ENCODE measurements at places on chromosomes 7 and 10. TPM values are rescaled to one million over a fixed set of nuclear protein-coding genes. Genes with fewer than 3 reads are reported as not detected.

DNA sequence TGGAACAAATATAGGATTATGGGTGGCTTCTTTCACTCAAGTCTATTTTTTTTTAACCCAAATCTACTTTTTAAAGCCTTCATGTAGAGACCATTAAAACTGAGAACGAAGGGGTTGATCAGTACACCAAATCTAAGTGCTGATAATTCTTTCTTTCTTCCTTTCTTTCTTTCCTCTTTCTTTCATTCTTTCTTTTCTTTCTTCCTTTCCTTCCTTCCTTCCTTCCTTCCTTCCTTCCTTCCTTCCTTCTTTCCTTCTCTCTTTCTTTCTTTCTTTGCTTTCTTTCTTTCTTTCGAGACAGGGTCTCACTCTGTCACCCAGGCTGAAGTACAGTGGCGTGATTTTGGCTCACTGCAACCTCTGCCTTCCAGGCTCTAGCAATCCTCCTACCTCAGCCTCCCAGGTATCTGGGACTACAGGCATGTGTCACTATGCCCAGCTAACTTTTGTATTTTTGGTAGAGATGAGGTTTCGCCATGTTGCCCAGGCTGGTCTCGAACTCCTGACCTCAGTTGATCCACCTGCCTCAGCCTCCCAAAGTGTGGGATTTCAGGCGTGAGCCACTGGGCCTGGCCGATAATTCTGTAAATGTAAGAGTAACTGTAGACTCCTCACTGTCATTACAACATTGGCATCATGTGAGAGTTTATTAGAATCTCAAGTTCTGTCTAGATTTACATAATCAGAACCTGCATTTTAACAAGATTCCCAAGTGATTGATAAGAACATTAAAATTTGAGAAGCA lies 236.4 kb downstream of the TFEC start:
- H3K36me3 ChIP-seq: no peaks in the 10 kb centered on the region
- DNase-seq: no peak
- H3K27ac ChIP-seq: no peak overlapping the region
- H3K4me3 ChIP-seq: no peak overlapping the region

- no peak for DNase-seq
- no peaks in the 10 kb centered on the region for H3K27me3 ChIP-seq
- H3K4me3 ChIP-seq: no peak overlapping the region
- H3K36me3 ChIP-seq: no peaks in the 10 kb centered on the region
- H3K27ac ChIP-seq: no peak overlapping the region
- H3K4me1 ChIP-seq: no peaks in the 10 kb centered on the region
Observed at GRCh38 chr7:77940647-77941046, 142.1 kb downstream of the PHTF2 start.

GRCh38 chr7:126803060-126803665 lies 449.6 kb downstream of the GRM8 start:
- no peak for DNase-seq
- no peak overlapping the region for H3K4me3 ChIP-seq
- no peaks in the 10 kb centered on the region for H3K4me1 ChIP-seq
- H3K27me3 ChIP-seq: no peaks in the 10 kb centered on the region

DNA sequence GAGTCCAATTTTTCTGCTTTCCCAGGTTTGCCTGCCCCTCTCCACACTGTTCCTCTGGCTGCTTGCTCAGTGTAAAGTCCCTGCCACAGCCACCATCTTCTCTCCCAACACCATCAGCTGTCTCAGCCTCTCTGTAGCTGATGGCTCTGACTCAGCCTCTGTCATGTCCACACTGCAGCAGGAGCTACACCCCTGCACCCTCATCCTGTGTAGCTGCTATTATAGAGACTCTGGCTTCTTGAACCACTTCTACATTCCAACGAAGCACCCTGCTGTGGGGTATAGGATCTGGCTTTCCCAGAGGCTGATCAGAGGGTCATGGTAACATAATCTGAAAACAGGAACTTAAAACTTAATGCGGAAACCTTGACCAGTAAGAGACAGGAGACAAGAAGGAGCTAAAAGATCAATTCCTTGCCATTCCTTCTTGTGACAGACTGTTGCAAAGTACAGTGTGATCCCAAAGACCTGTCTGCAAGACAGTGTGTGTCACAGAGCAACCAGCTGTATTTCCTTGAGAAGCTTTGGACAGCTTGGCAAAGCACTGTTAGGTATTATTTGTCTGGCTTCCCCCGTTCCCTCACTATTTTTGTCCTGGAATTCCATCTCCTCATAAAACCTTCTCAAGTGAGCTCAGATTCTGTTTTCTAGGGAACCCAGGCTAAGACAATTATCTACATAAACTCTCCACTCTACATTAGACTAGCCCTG lies 42.3 kb downstream of the NRCAM start:
- peaks cover 3% of the 10 kb centered on the region for H3K27me3 ChIP-seq
- H3K4me3 ChIP-seq: no peak overlapping the region
- H3K4me1 ChIP-seq: no peaks in the 10 kb centered on the region
- DNase-seq: no peak
- no peaks in the 10 kb centered on the region for H3K36me3 ChIP-seq

WEE2 gene
- 0.12 TPM for total RNA-seq
